ENCODE measurements at places on chromosomes 5 and 9.

DNA sequence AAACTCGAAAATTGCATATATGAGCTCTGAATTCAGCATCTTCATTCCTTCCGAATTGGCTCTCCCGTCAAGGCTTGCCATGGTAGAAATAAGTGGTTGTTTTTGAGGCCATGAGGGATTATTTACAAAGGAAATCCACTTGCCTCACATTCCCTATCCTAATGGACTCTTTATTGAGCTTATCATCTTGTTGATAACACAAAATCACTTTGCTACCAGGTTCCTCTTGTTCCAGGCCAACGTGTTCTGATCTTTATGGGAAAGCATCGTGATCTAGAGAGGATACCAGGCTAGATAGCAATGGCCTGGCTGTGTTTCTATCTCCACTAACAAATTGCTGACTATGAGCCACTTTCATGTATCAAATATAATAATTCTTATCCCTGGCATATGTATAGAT lies 811.7 kb downstream of the TLR4 start:
- no peak for DNase-seq

DNA sequence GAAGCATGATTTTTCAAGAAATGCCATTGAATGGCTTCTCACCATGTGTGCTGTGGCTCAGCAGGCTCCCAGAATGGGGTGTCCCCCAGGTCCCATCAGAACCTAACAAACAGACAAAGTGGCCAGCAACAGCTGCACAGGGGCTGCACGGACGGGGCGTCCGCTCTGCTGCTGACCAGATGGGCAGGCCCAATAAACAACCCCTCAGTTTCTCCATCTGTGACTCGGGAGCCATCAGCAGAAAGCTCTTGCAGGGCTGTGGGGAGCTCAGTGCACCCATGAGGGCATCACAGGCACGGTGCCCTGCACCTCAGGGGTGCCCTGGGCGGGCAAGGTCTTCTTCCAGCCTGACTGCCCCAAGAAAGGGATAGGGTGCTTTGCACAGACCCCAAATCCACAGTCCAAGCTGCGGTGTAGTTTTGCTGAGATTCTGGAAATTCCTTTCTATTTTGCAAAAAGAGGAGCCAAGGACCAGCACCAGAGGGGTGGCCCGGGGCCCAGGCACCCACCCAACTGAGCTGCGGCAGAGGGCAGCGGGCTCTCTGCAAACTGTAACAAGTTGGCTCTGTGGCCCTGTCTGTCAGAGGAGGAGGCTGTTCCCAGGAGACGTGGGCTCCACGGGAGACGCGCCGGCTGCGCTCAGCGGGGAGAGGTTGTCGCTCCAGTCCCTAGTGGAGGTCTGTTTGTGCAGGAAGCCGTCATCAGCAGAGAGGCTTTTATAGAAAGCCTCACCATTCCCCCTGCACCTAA lies 138.7 kb upstream of the PPP1R26 start:
- no peak for DNase-seq

DNA sequence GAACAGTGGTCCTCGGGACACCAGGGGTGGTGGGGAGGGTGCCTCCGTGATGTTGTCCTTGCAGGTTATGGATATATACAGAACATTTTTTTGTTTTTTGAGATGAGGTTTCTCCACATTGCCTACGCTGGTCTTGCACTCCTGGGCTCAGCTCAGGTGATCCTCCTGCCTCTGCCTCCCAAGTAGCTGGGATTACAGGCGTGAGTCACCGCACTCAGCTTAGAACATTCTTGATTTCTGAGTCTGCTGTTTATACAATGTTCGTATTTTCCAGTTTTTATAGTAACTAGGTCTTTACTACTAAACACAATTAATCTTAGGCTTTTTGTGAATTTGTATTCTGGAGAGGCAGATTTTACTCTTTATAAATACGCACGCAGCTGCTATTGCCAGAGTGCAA lies 6.0 kb downstream of the PMPCA start:
- no peak for DNase-seq

DNA sequence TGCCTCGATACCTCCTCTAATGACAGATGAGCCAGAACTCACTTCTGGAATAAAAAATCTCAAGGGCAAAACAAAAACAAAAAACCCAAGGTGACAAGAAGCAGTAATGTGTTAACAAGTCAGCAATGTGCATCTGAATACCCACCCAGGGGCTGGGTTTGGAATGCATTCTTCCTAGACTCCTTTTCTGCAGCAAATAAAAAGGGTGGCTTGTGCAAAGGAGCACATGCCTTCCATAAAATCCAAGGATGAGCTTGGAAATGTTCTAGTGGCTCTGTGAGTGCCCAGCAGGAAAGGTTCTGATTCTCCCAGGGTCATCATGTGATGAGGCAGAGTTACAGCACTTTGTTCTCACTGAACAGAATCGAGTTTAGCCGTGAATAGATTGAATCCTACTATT lies 599.9 kb downstream of the RAB3C start:
- DNase-seq: no peak

- DNase-seq: no peak
Measured at GRCh38 chr5:133113331-133114061, 61.7 kb downstream of the HSPA4 start.

GRCh38 chr9:133788819-133789717 lies 50.9 kb upstream of the SARDH start:
- DNase-seq: no peak

GRCh38 chr9:100959226-100959625 lies 69.3 kb upstream of the PLPPR1 start:
- no peak for DNase-seq

GRCh38 chr9:136969150-136969549 lies 8.2 kb upstream of the PTGDS start:
- no peak for DNase-seq

DNA sequence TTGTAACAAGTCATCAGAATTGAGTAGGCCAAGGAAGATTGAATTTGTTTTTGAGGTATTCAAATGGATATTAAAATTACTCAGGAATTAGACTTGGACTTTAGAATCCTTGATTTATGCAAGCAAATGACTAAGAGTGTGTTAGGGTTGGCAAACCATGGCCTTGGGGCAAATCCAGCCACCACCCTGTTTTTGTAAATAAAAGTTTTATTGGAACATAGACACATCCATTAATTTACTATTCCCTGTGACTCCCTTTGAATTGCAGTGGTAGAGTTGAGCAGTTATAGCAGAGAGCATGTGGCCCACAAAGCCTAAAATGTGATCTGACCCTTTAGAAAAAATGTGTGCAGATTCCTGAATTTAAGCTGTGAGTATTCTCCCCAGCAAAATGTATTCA lies 115.6 kb downstream of the WDR70 start:
- no peak for DNase-seq

- DNase-seq: peak; percentile 30
Measured at GRCh38 chr5:135565725-135566421, 12.9 kb downstream of the CXCL14 start.

DNA sequence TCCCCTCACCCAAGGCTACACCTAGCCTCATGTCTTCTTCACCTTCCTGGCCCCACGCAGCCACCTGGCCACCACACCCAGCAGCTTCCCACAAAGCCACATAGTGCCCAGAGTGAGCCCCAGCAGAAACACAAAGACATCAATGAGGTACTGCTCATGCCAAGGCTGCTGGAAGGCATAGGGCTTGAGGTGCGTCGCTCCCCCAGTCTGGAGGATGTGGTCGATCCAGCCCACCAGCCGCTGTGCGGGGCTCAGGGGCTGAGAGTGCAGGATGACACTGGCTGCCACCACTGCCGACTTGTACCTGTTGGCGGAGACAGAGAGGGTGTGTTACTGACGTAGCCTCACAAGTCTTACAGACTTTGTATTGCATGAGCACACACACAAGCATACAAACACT lies 15.8 kb upstream of the CAPSL start:
- DNase-seq: no peak

GRCh38 chr5:152329761-152330283 lies 75.3 kb downstream of the NMUR2 start:
- no peak for DNase-seq

DNA sequence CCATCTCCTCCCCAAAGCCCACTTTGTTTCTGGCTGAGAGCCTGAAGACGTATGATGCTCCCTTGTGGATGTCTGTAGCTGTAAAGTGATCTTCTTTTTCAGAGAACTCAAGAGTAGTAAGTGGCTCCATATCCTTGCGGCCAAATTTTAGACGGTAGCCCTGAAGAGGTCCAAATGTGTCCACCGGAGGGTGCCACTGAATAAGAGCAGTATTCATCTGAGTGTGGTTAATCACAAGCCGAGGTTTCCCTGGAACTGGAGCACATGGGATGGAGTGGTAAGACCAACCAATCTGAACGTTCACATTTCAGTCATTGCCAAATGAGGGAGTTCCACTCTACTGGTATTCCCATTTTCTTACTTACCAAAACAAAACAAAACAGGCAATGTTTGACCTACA lies 686.5 kb upstream of the DMAC1 start:
- no peak for DNase-seq

GRCh38 chr5:36180556-36181350 lies 28.8 kb downstream of the SKP2 start:
- DNase-seq: no peak

- DNase-seq: no peak
Measured at GRCh38 chr5:112799661-112800060, 61.4 kb upstream of the SRP19 start.

- DNase-seq: no peak
Measured at GRCh38 chr9:117044241-117044640, 357.1 kb downstream of the TRIM32 start.

GRCh38 chr5:58200451-58200850 lies 259.4 kb downstream of the PLK2 start:
- DNase-seq: no peak

GRCh38 chr9:113506090-113506589 lies 42.6 kb downstream of the RGS3 start:
- no peak for DNase-seq

DNA sequence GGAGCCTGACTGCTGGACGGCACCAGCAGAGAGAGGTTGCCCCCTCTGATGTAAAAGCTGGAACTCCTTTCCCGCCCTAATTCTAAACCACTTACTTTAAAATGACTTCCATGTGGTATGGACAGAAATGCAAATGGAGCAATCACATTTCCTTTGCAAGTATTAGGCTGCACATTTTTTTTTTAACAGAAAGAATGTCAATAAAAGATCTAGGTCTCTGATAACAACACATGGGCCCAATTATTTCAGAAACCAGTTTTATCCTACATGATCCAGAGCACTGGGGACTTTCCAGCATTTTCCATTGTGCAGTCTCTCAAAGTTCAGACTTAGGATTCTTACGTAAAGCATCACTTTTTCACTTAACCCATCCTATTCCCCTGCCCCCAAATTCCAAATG lies 203.7 kb downstream of the NXNL2 start:
- no peak for DNase-seq

- DNase-seq: no peak
Measured at GRCh38 chr9:38620483-38621433, at the start of gene ANKRD18A. ANKRD18A (minus strand) TSS chr9:38620596; CDS start chr9:38620285, 311 bp downstream.

DNA sequence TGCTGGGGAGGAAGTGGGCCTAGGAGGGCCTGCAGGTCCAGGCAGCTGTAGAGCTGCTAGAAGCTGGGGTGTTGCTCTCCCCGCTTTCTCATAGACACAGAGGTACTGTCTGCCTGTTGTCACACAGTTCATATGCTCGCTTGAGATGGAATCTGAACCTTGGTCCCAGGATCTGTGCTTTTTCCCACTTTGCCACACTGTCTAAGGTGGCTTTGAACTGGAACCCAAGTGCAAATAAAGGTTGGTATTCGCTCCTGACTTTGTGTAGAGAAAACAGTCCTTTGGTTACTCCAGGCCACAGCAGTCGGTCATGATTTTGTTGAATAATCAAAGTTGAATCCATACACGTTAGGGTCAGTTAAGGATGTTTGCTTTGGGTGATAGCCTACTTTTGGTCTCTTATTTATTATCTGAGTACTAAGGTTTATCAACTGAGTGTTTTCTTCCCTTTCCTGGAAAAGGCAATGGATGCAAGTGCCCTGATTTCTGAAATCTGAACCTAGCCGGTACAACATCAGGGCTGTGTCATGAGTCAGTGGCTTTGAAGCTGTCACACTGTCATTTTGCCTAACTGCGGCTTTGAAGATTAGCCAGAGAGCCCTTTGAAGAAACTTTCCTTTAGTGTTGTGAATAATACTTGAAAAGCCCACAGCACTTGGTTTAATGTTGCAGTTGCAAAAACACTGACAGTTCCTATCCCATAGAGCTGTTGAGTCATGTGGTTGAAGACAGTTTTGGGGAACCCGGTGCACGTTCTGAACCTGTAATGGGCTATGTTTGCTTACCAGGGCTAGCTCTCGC lies 41.3 kb downstream of the HABP4 start:
- no peak for DNase-seq

- DNase-seq: no peak
Measured at GRCh38 chr5:122947772-122948171, 88.8 kb downstream of the PPIC start.

- no peak for DNase-seq
Measured at GRCh38 chr9:3677541-3677940, 151.7 kb upstream of the RFX3 start.

DNA sequence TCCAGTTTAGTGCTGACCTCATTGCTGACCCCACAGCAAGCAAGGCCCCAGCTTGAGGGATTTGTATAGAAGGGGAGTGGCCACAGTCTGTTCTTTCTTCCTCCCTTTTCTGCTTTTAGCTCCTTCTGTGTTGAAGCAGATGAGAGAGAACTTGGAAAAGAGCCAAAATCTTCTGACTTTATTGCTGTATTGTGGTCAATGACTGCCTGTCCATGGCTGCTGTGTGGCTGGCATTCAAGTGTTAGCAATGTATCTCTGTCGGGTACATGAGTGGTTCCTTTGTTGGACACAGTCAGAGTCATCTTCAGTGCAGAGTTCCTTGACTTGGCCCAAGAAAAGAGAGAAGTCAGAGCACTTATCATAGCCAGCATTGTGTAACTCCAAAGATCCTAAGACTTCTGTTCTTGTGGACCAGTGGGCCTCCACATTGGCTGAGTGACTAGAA lies 154.1 kb downstream of the LRRC70 start:
- no peak for DNase-seq

DNA sequence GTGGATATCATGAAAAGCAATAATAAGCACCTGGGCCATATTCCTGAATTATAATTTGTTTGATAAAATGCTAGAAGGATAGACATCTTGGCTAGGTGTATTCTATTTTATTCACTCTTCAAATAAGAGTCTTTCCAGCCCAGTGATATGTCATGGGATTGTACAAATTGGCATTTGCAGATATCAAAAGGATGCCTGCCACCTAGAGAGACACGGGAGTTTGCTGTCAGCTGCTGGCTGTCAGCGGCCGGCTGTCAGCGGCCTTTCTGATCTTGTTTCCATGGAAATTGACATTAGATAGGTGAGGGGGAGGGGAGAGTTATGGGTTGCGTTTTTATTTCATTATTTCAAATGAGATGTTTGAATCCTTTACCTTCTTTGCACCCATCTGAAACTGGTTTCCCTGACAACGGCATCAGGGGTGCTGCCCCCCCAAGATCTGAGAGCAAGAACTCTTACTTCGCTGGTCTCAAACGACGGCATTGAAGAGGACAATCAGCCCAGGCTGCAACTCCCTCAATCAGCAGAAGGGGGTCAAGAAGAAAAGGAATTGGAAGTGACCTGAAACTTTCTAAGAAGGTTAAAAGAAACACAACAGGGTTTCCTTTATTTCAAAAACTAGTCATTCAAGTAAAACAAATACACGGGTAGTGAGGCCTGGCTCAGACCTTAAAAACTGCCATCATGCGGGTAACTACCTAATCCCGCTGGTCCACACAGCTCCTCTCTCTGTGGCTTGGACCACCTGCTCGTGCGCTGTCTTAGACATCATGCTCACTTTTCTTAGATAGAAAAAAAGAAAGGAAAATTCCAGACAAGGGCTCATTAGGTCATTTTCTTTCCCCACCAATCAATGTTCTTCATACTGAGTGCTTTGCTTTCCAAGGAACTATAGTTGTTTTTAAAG lies 115.7 kb downstream of the TLE1 start:
- DNase-seq: no peak
